ENCODE measurements at places on chromosomes 2 and 18. TPM values are rescaled to one million over a fixed set of nuclear protein-coding genes. Genes with fewer than 3 reads are reported as not detected.

The GFPT1 gene
- total RNA-seq, result 31.9 TPM

The SULT1C4 gene
- total RNA-seq, result not detected

The IMPACT gene
- 12.3 TPM for total RNA-seq

The OSBPL6 gene
- 3.1 TPM for total RNA-seq

The FOSL2 gene
- total RNA-seq, result 39.7 TPM

The DYNAP gene
- not detected for total RNA-seq

The HTR2B gene
- not detected for total RNA-seq

The SNED1 gene
- total RNA-seq, result 5.2 TPM

The ACP1 gene
- total RNA-seq, result 248 TPM

The KCNJ13 gene
- not detected for total RNA-seq

The LINC00305 gene
- not detected for total RNA-seq

- no peak for DNase-seq
These were observed 170.0 kb downstream of the CYRIA start for GRCh38 chr2:16495509-16496208.

DNA sequence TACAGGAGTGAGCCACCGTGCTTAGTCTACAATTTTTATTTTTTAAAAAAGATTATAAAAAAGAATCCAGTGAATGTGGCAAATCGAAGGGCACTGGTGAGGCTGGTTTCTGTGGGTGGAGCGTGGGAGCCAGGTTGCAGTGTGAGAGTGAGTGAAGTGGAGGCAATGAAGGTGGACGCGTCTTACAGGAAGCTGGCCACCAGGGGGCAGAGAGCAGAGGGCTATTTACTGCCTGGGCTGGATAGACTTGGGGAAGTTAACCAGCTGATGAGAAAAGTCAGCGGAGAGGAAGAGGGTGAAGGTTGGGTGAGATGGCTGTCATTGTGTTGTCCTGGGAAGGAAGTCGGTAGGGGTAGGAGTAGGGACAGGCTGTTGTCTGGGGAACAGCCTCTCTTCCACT, 6.8 kb downstream of the SCTR start:
- peak; percentile 48 for DNase-seq

GRCh38 chr2:159960414-159960813, 102.0 kb downstream of the PLA2R1 start:
- peak; percentile 81 for DNase-seq

DNA sequence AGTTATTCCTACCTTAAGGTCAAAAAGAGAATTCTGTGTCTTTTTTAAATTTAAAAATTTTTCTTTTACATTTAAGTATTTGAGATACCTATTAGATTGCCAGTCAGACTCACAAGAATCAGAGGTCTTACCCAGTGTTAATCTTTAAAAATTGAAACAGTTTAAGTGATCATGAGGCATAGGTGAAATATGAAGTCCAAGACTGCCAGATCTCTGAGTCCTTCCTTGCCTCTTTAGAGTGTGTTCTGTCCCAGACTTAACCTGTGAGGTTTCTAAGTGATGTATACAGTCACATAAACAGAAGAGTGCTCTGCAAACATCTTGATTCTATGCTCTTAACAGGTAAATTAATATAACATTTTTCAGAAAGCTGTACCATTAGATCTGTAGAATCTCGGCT, 40.6 kb downstream of the ACTR3 start:
- no peak for DNase-seq

GRCh38 chr18:66833646-66834045, 229.8 kb upstream of the CDH19 start:
- no peak for DNase-seq

DNA sequence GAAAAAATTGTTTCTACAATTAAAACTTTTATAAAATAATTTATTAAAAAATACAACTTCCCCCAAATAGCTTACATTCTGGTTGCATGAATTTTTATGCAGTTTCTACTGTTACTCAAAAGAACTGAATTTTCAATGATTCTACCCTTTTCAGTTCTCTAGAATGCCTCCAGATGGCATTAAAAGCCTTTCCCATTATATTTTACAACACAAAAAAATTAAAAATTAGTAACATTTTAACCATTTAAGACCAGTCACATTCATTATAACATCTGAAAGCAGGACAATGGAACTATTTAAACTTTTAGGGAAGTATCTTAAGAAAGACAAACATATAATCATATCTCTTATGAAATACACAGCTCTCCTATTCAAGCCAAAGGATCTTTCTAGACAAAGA, 236.0 kb upstream of the REV1 start:
- no peak for DNase-seq

- no peak for DNase-seq
These were observed 142.6 kb downstream of the SETBP1 start for GRCh38 chr18:44823286-44823685.

GRCh38 chr2:55087501-55087900, 37.2 kb upstream of the RTN4 start:
- no peak for DNase-seq

GRCh38 chr2:30691948-30692828, 115.1 kb downstream of the CAPN13 start:
- DNase-seq, result no peak

- DNase-seq, result no peak
These were observed 11.1 kb downstream of the HADHB start for GRCh38 chr2:26255759-26256384.

GRCh38 chr18:22469061-22469734, 51.5 kb upstream of the CTAGE1 start:
- DNase-seq, result no peak

GRCh38 chr2:234969306-234970098, 17.7 kb downstream of the SH3BP4 start:
- no peak for DNase-seq

DNA sequence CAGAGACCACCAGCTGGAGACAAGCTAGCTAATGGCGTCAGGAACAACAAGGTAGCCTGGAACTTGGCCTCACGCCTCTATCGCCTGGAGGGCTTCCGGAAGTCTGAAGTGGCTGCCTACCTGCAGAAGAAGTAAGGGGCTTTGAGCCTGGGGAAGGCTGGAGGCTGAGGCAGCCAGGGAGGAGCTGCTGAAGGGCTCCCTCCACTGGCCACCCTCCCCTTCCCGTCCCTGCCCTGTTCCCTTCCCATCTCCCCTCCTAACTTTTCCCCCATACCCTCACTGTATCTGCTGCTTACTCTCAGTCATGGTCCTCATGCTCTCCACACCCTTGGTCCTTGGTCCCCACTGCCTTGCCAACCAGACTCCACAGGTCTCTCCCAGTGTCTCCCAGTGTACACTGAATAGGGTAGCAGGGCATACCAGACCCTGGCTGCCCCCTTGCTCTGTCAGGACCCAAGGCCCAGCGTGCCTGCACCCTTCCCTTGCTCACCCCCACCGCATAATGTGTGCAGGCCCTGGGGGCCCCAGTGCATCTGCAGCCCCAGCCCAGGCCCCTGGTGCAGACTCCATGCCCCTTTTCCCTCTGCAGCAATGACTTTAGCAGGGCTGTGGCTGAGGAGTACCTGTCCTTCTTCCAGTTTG, 18.8 kb downstream of the PSD4 start:
- DNase-seq, result no peak

GRCh38 chr2:180706694-180707093, 273.7 kb upstream of the UBE2E3 start:
- DNase-seq, result no peak

- peak; percentile 69 for DNase-seq
These were observed 60.4 kb downstream of the WDSUB1 start for GRCh38 chr2:159226059-159226461.

GRCh38 chr2:62071126-62071598, 124.8 kb upstream of the B3GNT2 start:
- no peak for DNase-seq

- DNase-seq, result no peak
These were observed 15.0 kb downstream of the ZBTB7C start for GRCh38 chr18:48394176-48394575.

- no peak for DNase-seq
These were observed 229.3 kb downstream of the TGIF1 start for GRCh38 chr18:3679241-3679640.

DNA sequence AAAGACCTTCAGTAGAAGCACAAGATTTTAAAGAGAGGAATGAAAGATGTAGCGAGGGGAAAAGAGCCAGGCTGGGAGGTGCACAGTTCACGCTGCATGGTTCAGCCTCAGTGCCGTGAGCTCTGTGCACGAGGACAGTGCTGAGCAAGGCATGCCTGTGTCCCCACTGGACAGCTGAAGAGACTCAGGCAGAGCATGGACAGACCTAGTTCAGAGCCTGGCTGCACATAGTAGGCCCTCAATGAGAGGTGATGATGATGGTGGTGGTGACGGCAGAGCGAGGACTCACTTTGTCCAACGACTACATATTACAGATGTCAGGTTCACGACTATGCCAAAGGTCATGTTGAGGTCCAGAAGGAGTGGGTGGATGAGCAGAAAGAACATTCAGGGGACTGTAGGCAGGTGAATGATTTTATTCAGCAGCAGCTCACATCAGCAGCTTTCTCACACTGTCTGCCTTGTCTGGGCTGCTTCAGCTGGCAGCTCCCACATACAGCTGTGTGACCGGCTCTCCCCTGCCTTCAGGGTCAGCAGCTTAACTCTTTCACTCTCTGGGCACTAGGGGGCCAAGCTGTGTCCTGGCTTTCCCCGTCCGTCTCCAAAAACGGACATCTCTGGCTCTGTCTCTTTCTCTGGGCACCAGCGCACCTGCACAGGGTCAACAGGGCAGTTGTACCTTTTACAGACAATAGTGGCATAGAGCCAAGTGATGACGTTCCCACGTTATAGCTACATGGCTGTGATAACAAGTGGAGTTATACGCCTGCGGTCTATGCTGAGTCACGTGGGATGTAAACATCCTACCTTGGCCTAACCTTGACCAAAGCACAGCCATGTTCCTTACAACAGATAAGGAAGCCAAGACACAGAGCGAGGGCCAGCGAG, 128.8 kb upstream of the MSH6 start:
- peak; percentile 32 for DNase-seq

GRCh38 chr18:24633121-24633520, 172.7 kb downstream of the HRH4 start:
- peak; percentile 80 for DNase-seq

DNA sequence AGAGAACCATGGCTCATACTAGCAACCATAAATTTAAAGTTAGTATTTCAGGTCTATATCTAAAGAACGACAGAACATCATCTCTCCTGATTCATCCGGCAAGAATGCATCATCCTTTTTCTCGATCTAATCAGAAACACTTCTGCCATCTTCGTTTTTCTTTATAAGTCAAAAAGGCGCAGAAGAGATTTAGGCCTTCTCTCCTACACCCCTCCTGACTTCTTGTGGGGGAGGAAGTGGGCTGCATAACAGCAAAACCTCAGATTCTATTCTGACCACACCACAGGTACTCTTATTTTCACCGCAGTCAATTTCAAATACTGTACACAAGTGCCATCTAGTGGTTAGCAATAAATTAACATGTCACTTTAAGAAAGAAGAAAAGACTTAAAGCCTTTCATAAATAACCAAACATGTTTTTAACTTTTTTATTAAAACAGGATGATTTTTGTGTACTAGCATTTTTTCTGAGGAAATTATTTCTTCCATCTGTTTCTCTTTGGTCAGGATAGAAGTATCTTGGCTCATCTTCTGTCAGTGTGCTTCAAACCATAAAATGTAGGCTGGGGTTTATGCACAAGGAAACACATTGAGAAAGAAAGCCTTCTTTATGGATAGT, 48.4 kb upstream of the PIK3C3 start:
- peak; percentile 63 for DNase-seq
